Nucleus accumbens (tissue), 56 donors: ENCODE measurements at places on chromosomes 1 and 21.

DNA sequence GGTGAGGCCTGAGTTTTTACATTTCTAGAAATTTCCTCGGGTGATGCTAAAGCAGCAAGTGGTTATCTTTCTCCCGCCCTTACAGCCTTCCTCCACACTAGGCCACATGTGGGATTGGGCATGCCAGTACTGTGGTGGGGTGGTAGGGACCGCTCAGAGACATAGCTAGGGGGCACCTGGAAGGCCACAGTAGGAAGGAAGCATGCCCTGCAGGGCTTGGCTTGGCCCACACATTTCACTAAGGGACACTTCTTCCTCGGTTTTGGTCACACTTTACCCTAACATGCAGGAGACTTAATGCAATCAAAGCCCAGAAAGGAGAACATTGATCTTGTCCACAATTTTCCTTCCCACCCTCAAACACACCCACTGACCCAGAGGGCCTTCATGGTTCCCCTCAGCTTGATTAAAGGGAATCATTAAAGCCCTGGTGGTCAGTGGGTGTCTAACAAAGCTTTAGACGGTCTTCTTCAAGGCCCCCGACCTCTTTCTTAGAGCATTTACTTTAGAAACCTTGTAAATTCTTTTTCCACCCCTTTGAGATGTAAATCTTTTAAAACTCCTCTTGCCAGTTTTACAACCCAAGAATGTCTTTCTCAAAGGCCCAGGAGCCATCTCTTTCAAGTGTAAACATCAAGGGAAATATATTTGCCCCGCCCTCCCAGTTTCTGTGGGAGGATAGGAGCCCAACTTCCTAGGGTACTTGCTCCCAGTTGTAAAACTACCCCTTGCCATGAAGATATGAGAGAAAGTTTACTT lies 246.4 kb upstream of the PTBP2 start:
- no peak for DNase-seq

- DNase-seq = no peak
Observed at GRCh38 chr1:103110701-103111100, 2.4 kb upstream of the COL11A1 start.

DNA sequence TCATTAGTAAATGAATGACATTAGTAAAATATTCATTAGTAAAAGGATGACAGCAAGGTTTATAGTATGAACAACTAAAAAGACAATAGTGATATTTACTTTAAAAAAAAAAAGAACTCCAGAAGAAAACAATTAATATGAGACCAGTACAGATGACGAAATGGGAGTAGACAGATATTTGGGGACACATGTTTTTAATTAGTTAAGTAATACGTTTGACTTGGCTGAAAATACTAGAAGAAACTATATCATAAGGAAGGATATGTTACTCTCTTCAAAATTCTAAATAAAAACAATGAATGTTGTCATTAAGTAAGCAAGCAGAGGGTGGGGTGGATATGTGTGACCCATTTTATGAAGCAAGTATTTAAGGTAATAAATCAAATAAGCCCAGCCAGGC lies 61.9 kb downstream of the GPATCH2 start:
- DNase-seq = no peak

DNA sequence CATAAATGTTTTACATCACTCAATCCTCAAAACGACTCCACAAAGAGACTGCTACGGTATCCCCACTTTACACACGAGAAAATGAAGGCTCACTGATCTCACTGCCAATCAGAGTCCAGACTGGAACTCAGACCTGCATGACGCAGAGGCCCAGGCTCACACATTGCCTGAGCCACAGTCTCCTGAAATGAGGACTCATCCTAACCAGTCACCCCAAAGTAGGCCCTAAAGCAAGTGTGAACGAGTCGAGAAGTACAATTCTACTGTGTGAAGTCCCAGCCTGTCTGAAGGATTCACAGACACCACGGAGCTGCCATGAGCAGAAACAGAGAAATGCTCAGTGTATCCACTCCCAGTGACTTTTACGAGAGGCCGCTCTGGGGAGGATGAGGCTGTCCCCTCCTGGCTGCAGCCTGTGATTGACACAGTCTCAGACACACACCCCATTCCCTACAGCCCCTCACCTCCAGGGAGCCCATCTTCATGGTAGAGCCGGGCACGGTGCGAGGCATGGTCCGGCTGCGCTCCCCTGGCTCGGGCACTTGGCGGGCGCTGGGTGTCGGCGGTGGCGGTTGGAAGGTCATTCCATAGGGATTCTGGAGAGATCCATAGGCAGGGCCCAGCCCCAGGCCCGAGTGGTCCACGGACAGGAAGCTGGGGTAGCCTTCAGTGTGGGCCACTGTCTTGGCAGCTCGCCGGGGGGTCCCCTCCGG lies 26.7 kb upstream of the COL16A1 start:
- no peak for DNase-seq

DNA sequence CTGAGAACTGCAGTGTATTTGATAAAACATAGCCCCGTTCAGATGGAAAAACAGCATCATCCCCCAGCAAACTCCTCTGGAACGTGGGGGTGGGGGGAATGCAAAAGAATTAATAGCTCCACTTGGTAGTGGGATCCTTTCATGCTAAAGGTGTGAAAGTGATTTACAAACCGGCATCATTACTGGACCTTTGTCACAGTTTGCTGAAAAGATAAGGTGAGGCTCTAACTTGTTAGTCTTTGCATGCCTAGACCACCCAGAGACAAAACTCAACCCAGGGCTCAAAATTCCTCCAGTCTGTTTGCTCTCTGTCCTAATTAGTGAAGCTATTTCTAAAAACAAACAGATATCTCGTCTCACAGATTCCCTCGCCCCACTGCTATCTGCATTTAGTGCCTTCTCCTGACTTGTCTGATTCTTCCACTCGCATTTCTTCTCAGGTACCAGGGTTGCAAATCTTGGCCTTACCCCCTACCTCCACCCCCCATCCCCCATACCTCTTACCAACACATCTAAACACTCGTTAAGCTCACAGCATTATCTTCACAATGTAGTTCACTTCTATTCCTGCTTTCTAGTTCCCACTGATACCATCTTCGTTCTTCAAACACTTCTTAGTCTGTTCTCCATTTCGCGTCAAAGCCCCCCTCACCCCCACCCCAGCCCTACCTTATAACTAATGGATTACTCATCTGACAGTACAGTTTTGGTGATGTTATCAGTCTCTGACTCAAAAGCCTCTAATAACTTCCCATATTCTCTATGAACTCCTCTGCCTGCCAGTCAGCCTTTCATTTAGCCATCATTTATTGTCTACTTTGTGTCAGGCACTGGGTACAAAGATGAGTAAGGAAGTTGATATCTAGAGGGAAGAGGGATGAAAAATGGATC lies 11.8 kb downstream of the IER5 start:
- no peak for DNase-seq

DNA sequence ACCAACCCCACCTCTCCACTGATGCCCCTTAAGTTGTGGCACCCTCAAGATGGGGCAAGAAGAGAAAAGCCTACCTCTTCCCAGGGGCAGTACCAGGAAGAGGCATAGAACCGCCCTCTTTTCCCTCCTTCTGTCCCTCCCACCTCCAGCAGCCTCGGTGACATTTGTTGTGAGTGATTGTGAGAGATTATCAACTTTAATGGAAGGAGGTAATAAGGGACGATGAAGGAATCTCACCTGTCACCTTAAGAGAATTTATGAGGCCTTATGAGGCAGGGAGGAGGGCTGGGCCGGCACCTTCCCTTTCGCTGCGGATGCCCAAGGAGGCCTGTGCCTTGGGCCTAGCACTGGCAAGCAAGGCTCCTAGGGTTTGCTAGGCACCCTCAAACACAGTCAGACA lies 1.4 kb upstream of the ADGRB2 start:
- DNase-seq = no peak

DNA sequence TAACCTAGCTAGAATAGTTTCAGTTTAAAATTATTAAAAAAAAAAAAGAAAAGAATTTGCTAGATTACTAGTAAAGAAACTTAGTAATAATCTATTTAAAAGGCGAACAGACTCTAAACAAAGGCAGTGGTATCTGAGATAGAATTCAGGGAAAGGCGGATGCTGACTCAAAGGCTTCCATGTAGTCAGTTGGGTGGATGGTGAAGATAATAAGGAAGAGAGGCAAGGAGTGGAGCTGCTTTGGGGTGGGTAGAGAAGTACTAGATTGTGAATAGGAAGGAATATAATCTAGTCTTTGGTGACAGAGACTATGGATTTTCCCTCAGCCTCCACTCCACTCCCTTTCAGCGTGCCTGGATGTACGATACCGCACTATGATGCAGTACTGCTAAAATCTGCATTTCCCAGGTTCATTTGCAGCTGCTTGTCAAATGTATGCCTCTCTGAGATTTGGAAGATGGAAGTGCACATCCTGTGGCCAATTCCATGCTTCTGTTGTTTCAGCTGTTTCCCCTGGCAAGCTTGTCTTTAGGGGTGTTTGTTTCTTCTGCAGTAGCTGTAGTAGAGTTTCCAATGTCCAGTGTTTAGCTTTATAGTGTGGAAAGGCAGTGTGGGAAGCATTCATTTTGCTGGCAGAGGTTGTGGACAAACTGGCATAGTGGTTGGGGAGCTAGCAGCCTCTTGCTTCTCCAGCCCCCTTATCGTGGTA lies 184.6 kb upstream of the NRIP1 start:
- DNase-seq = no peak

DNA sequence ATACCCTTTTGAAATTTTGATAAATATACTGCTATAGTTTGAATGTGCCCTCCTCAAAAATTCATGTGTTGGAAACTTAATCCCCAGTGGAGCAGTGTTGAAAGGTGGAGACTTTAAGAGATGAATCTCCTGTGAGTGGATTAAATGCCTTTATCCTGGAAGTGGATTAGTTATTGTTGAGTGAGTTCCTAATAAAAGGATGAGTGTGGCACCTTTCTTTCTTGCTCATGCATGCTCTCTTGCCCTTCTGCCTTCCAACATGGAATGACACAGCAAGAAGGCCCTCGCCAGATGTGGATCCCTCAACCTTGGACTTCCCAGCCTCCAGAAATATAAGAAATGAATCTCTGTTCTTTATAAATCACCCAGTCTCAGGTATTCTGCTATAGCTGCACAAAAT lies 51.8 kb downstream of the CD160 start:
- no peak for DNase-seq

DNA sequence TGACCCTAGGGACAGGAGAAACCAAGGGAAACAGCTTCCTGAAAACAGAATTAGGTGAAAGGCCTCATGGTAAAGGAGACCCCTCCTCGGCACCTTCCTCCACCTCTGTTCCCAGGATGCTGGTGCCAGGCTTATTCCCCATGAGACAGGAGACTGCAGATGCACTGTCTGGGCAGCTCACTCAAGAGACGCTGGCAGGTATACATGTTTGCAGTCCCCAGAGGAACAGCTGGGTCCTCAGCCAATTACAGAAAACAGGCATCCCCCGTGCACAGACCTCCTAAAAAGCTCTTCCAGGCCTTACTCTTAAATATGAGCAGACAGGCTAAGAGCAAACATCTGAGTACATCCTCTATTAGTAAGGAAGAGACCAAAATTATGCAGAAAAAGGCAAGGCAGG lies 6.5 kb downstream of the CCSAP start:
- DNase-seq = no peak

DNA sequence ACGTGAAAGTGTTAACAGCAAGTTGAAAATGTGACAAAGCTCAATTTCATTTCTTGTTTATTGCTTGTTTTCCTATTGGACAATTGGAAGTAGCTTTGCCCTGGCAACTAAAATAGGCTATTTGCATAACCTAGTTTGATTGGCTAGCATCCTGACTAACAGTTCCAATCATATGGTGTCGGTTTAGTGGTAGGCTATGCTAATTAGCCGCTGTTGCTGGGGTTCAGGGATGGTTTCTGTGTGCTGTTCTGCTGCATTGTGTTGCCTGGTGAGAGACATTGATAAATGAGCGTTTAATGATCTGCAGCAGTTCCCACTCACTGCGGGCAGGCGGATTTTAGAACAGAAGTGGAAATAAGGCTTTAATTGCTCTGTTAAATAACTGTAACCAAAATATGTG lies 68.5 kb downstream of the DYRK1A start:
- peak; percentile 60 for DNase-seq

- DNase-seq = no peak
Observed at GRCh38 chr1:8460132-8460544, 142.2 kb downstream of the SLC45A1 start.

- DNase-seq = no peak
Observed at GRCh38 chr1:183562701-183563100, 27.6 kb downstream of the NCF2 start.

DNA sequence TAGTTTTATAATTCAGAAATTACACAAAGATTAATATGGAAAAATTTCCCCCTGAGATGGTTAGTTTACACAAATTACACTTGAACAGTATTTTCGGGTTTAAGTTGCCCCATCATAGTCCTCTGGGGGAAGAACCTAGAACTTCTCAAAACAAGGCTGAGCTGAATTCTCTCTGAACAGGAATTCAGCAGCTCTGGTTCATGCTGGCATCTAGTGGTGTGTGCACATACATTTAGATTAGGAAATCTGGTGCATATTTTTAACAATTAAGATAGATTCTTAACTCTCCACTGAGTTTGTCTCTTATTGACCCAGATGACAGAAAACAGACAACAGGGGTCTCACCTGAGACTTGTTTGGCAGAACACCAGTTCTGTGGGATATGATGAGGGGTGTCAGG lies 410.7 kb downstream of the DSCAM start:
- no peak for DNase-seq
